Mammary epithelial cell (primary cell): ENCODE measurements at places on chromosomes 6 and 20. TPM values are rescaled to one million over a fixed set of nuclear protein-coding genes. Genes with fewer than 3 reads are reported as not detected.

The HLA-DOB gene
- polyA plus RNA-seq = 13.3 TPM

The SPATS1 gene
- not detected for polyA plus RNA-seq

The IRF4 gene
- polyA plus RNA-seq = 0.01 TPM

The DIDO1 gene
- 13.6 TPM for polyA plus RNA-seq

The CABLES2 gene
- 4.7 TPM for polyA plus RNA-seq

The DNAH8 gene
- polyA plus RNA-seq = not detected

The GABRR1 gene
- not detected for polyA plus RNA-seq

The TAGAP gene
- 0.11 TPM for polyA plus RNA-seq

The RAET1L gene
- 3.3 TPM for polyA plus RNA-seq

The OPRL1 gene
- polyA plus RNA-seq = 0.24 TPM

The CTAGE9 gene
- not detected for polyA plus RNA-seq

The RAMACL gene
- polyA plus RNA-seq = 0.15 TPM

The SPATA2 gene
- 5.6 TPM for polyA plus RNA-seq

The MRAP2 gene
- polyA plus RNA-seq = 1.4 TPM

The SIRPD gene
- polyA plus RNA-seq = not detected

The ZNF322 gene
- polyA plus RNA-seq = 3.6 TPM

The TCP11 gene
- polyA plus RNA-seq = not detected

The TSPO2 gene
- polyA plus RNA-seq = not detected

The GMPR gene
- 3.2 TPM for polyA plus RNA-seq

The FNDC1 gene
- polyA plus RNA-seq = not detected

The DSE gene
- polyA plus RNA-seq = 66.9 TPM

The TBC1D32 gene
- polyA plus RNA-seq = 2.9 TPM

The TAAR9 gene
- not detected for polyA plus RNA-seq

The PXMP4 gene
- polyA plus RNA-seq = 6.5 TPM

The MOG gene
- polyA plus RNA-seq = not detected
